ENCODE measurements at places on chromosomes 6 and 20. TPM values are rescaled to one million over a fixed set of nuclear protein-coding genes. Genes with fewer than 3 reads are reported as not detected.

Gene SALL4
- 20.5 TPM for total RNA-seq

Gene C6orf15
- not detected for total RNA-seq

Gene TMC2
- total RNA-seq = 0.07 TPM

Gene RFX6
- total RNA-seq = 3.8 TPM

DNA sequence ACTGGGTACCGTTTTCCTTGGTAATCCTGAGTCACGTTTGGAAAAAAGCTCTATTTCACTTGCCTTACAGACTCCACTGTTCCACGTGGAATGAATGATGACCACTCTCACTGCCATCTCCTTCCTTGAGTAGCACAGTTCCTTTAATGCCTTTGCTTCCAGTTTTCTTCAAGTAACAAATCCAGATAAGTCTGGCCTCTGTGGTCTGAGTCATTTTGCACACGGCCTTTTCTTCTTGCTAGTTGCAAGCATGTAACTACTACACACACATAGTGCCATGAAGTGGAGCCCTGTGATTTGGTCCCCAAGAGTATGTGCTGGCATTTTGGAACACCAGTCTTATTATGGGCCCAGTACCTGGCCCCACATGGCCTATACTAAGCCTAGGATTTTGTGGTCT lies 182.8 kb downstream of the SASH1 start:
- H3K27me3 ChIP-seq = no peaks in the 10 kb centered on the region
- peaks cover 14% of the 10 kb centered on the region for H3K4me1 ChIP-seq
- H3K4me3 ChIP-seq = no peak overlapping the region
- H3K36me3 ChIP-seq = peaks cover 28% of the 10 kb centered on the region

- no peak for DNase-seq
- H3K4me3 ChIP-seq = no peak overlapping the region
- H3K27me3 ChIP-seq = peaks cover 18% of the 10 kb centered on the region
- H3K27ac ChIP-seq = no peak overlapping the region
- H3K4me1 ChIP-seq = no peaks in the 10 kb centered on the region
- H3K36me3 ChIP-seq = no peaks in the 10 kb centered on the region
Observed at GRCh38 chr6:156402227-156402626, 375.0 kb upstream of the ARID1B start.
